NCI-H2171 (cell line): ENCODE measurements at places on chromosomes 1 and 21.
A peak's percentile ranks its signal among the peaks of the same experiment; 100 is the strongest.

GRCh38 chr1:192574073-192574472, 1.5 kb upstream of the RGS1 start:
- DNase-seq, result no peak

DNA sequence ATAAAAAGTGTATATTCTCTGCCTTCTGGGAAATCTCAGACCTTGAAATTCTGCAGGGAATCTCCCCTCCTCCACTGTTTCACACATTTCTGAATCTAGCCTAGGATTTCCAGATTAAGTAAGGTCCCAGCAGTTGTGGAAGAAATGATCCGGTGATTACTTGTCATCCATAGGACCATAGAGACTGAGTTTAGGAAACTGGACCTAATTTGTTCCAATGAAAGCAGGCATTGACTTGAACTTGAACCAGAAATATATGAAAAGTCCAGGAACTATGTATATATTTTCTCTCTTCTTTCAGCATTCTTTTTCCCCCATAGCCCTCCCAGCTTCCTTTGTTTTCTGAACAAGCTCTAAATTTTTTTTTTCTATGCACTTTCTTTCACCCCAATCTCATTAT, 149.5 kb upstream of the SPAG17 start:
- DNase-seq, result no peak

GRCh38 chr1:204837440-204838084, 33.1 kb upstream of the NFASC start:
- DNase-seq, result no peak

DNA sequence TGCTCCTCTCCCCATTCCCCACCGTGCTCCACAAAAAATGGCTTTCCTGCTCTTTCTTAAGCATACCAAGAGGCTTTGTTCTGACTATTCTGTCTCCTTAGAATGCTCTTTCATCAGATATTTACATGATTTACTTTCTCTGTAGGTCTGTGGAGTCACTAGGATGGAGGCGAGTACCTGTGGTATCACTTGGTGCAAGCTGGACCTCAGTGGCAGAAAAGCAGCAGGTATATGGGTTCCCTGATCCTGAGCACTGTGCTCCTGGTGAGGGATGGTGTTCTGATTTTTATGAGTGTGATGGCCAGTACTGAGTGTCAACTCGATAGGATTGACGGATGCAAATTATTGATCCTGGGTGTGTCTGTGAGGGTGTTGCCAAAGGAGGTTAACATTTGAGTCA, 10.0 kb downstream of the C1orf87 start:
- no peak for DNase-seq

- peak; percentile 62 for DNase-seq
Observed at GRCh38 chr1:9860887-9861286, 37.1 kb upstream of the CLSTN1 start.
